ENCODE measurements at places on chromosomes 5 and 9. TPM values are rescaled to one million over a fixed set of nuclear protein-coding genes. Genes with fewer than 3 reads are reported as not detected.
A peak's percentile ranks its signal among the peaks of the same experiment; 100 is the strongest.

GRCh38 chr5:93599001-93599379, 16.0 kb downstream of the NR2F1 start:
- DNase-seq, result no peak

The PDCD1LG2 gene
- 8.8 TPM for total RNA-seq

The S1PR3 gene
- 24.6 TPM for total RNA-seq

GRCh38 chr5:99815-100214, 7.8 kb downstream of the PLEKHG4B start:
- peak; percentile 10 for DNase-seq

GRCh38 chr5:140322751-140323731, 20.1 kb upstream of the PFDN1 start:
- peak; percentile 97 for DNase-seq
